ENCODE measurements at places on chromosomes 6 and 20.

DNA sequence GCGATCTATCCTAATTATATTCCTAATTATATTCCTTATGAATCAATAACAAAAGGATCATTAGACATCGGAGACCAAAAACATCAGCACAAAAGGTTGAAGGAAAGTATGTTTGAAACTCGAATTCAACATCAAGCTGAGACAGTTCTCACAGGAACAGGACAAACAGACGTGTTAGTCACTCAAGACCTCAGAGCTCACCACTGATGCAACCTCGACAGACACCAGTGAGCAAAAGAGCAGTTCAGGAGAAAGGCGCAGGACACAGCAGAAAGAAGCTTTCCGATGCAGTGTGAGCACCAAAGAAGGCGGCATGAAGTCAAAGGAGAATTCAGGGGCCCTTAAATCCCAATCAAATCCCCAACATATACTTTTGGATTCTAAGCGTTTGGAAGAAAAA, 6.3 kb upstream of the RAMACL start:
- no peak for ATAC-seq

DNA sequence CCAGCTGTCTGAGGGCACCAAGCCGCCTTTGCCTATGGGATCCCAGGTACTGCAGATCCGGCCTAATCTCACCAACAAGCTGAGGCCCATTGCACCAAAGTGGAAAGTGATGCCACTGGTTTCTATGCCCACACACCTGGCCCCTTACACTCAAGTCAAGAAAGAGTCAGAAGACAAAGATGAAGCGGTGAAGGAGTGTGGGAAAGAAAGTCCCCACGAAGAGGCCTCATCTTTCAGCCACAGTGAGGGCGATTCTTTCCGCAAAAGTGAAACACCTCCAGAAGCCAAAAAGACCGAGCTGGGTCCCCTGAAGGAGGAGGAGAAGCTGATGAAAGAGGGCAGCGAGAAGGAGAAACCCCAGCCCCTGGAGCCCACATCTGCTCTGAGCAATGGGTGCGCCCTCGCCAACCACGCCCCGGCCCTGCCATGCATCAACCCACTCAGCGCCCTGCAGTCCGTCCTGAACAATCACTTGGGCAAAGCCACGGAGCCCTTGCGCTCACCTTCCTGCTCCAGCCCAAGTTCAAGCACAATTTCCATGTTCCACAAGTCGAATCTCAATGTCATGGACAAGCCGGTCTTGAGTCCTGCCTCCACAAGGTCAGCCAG, 283.0 kb downstream of the TSHZ2 start:
- no peak for ATAC-seq

GRCh38 chr6:97947841-97948240, 664.8 kb upstream of the MMS22L start:
- ATAC-seq = peak; percentile 89

GRCh38 chr6:117666881-117667280, 8.4 kb upstream of the NUS1 start:
- ATAC-seq = no peak

GRCh38 chr20:48224533-48225050, 439.3 kb upstream of the SULF2 start:
- no peak for ATAC-seq

- no peak for ATAC-seq
Measured at GRCh38 chr6:31687860-31688693, 7.2 kb upstream of the LY6G5C start.

DNA sequence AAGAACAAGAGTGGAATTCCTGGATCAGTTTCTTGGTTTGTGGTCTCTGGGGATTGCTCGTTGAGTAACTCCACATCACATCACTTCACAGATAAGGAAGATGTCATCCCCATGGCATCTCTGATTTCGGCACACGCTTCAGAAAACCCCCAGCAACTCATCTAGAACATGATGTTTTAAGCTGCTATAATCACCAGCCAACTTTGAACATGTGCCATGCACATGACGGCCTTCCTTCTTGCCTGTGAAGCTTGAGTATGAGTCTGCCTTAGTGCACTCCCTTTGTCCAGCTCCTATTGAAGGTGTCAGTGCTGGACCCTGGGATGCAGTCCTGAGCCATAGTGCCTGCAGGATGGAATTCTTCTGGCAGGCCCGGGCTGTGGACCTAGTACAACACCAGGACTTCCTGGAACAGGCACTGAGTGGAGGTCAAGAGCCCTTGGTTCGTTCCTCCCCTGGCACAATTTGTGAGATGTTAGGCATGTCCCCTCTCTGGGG, 231.5 kb upstream of the SUPT3H start:
- ATAC-seq = no peak

DNA sequence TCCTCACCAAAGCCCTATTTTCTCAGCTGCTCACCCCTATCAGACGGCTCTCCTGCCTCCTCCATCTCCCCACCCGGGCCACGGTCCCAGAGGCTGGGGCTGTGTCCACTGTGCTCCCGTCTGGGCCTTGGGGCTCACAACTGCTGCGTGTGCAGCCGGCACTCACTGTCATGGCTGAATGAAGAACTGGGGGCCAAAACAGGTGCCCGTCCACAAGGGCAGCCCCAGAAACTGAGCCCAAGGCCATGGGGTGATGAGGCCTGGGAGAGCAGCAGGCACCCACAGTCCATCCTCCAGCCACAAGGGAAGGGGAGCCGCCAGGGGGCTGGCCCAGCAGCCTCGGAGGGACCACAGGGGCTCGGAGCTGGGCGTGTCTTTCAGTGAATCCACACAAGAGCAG, 159.5 kb downstream of the DLL1 start:
- ATAC-seq = no peak

DNA sequence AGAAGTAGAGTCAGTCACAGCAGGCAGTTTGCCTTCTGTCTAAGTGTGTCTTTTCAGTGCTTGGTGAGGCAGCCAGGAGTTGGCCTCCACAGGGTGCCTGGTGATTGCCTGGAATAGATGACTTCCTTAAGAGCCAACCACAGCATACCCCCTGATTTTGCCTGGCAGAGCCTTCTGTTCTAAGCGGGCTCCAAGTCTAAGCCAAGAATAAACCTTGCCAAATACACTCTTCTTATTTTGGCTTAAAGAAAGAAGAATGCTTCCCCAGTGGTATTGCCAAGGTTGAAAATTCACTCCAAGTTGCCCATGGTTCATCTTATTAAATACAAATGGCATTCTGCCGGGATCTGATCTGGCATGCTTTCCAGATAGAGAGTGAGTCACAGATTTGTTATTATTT, 1424.8 kb upstream of the EYS start:
- ATAC-seq = no peak

DNA sequence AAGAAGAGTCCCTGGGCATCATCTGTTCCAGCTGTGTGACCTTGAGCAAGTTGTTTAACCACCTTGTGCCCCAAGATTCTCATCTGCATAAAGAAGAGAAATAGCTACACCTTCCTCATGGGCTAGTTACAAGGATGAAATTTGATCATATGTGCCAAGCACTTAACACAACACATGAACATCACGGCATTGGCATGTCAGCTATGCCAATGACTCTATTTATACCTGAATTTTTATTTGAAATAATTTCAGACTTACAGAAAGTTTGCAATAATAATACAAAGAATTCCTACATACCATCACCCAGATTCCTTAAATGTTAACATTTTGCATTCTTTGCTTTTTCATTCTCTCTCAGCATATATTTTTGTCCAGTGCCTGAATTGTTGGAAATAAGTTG, 21.0 kb upstream of the TCF15 start:
- ATAC-seq = no peak

DNA sequence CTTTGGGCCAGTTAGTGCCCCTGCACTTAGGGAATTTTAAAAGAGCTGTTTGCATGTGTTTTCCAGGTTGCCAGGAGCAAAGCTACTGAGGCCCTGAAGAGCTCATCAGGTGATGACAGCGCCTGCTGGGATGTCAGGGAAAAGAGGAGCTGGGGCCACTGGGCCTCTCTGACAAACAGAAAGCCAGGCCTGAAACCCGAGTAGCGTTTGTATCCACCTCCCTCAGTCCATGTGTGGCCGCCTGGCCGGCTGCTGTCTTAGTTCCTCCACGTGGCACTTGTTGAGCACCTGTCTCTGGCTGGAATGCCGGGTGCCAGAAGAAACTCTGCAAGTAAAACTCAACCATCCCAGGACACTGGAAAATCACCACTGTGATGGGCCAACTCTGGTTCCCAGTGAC, 601.2 kb downstream of the CDH26 start:
- no peak for ATAC-seq

DNA sequence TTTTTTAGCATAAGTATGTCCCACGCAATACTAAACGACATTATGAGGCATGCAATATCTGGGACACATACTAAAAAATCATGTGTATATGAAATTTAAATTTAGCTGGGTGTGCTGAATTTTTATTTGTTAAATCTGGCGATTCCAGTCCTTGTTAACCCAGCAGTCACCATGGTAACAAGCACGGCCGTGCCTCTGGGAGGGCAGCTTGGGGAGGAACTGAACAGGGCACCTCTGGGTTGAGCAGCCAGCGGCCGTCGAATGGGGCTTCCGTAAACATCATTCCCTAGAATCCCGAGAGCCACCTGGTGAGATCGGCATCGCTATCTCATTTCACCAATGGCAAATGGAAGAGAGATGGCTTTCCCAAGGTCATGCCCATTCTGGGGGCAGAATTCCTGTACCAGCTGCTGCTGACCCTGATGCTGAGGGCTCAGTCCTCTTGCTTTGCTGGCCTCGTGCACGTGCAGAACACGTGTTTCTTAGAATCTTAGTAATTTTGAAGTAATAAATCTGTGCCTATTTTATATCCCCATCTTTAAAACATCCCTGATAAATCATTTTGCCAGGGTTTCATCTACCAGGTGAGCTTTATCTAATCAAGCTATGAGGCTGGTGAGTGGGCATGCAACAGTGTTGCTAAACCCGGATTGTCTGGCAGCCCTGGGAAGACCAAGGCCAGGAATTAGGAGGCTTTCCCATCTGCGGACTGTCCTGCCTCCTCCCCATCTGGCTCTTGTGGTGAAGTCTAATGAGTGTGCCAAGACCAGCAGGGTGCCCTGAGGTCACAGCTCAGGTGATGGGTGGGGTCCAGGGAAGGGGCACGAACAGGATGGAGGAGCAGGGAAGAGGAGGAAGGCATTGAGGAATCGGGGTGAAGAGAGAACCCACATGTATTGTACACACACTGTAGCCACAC, 85.1 kb downstream of the AGPAT4 start:
- ATAC-seq = no peak

GRCh38 chr20:19774135-19774933, 16.3 kb downstream of the RIN2 start:
- ATAC-seq = peak; percentile 37

GRCh38 chr6:13445005-13445743, 42.2 kb downstream of the GFOD1 start:
- peak; percentile 26 for ATAC-seq

DNA sequence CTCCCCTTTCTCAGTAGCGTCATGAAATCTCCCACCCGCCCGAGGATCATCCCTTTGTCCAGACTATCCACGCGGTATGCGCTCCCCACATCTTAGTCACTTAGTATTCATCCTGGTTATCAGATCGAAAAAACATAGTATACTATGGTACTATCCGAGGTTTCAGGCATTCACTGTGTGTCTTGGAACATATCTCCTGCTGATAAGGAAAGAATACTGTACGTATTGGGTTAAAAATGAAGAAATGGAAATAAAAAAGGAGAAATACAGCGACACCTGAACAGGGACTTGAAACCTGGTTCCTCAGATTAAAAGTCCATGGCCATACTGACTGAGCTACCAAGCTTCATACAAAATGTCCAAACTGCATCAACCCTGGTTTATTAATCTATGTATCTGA, 14.0 kb downstream of the HMGN4 start:
- no peak for ATAC-seq

DNA sequence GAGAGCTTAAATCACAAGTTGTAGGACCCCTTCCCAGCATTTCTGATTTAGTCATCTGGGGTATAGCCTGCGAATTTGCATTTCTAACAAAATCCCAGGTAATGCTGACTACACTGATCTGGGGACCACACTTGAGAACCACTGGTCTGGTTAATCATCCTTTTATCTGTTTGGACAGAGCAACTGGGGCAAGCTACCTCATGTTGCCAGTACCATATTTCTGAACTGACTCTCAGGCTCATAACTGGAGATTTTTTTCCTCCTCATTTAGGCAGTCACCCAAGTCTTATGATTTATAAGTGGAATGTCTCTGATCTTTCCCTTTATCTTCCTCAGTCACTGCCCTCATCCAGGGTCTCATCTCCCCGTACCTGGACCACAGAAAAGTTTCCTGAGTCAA, 12.0 kb upstream of the GTF3C6 start:
- no peak for ATAC-seq

GRCh38 chr6:36195471-36196112, 952 bp upstream of the BRPF3 start:
- ATAC-seq = no peak

DNA sequence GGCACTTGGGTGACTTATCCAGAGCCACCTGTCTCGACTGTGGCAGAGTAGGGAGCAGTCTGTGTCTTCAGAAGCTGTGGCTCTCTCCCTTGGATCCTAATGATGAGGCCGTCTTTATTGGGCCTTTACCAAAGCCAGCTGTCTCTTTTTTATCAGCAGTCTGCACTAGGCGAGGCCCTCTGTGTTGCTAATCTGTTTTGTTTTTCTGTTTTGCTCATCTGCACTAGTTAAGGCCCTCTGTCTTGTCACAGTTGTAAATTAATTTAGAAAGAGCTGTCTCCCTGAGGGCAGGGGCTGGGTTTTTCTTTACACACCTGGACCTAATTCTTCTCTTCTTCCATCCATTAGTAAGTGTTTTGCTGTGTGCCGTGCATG, 45.0 kb downstream of the CDS2 start:
- no peak for ATAC-seq

GRCh38 chr6:3157131-3157933, at the start of gene TUBB2A:
TSS of gene TUBB2A (minus strand) at chr6:3157544. CDS start at chr6:3157463, 81 bp downstream.
- peak; percentile 85 for ATAC-seq

- peak; percentile 79 for ATAC-seq
Measured at GRCh38 chr20:47258745-47259695, 97.5 kb downstream of the ZMYND8 start.

DNA sequence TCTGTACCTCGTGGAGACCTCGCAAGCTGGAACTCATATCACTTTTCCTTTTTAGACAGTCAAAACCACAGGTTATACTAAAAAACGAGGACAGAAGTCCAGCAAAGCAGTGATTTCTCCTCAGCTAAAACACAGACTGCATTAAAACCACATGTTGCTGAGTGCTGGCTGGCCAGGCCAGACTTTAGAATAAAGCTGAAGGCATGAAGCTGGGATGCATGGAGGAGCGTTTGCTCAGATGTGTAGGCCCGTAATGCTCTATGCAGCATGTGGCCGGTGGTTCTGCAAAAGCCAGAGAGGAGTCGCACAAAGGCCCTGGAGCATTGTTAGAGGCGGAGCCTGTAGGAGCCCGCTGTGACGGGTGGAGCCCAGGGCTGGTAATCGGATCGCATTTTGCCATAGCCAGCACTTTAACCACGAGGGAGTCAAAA, 83.6 kb downstream of the SMOC2 start:
- no peak for ATAC-seq

- ATAC-seq = no peak
Measured at GRCh38 chr6:108744996-108745395, 103.2 kb upstream of the ARMC2 start.

DNA sequence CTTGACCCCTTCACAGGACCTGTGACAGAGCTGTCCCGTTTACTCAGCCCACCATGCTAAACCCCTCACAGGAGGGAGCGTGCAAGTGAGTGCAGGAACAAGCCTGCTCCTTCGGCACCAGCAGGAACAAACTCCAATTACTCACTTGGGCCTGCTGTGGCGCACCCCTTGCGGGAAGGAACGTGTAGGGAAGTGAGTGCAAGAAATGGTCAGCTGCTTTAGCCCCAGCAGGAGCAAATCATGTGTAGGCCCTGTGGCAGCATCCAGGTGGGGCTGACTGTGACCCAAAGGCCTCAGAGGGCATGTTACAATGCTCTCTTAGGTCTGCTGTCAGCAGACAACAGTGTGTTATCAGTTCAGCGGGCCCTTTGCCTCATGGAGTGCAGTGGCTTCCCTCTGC, 574.4 kb downstream of the PRKN start:
- no peak for ATAC-seq

- no peak for ATAC-seq
Measured at GRCh38 chr20:35257175-35257909, 20.6 kb downstream of the MMP24OS start.
